H4 (cell line): ENCODE measurements at places on chromosomes 1 and 21.
A peak's percentile ranks its signal among the peaks of the same experiment; 100 is the strongest.

- no peak for DNase-seq
Observed at GRCh38 chr1:185825556-185825955, 91.4 kb downstream of the HMCN1 start.

GRCh38 chr1:28248273-28249012, 10.9 kb upstream of the SESN2 start:
- peak; percentile 76 for DNase-seq

GRCh38 chr1:226268421-226269124, 40.4 kb downstream of the LIN9 start:
- no peak for DNase-seq

DNA sequence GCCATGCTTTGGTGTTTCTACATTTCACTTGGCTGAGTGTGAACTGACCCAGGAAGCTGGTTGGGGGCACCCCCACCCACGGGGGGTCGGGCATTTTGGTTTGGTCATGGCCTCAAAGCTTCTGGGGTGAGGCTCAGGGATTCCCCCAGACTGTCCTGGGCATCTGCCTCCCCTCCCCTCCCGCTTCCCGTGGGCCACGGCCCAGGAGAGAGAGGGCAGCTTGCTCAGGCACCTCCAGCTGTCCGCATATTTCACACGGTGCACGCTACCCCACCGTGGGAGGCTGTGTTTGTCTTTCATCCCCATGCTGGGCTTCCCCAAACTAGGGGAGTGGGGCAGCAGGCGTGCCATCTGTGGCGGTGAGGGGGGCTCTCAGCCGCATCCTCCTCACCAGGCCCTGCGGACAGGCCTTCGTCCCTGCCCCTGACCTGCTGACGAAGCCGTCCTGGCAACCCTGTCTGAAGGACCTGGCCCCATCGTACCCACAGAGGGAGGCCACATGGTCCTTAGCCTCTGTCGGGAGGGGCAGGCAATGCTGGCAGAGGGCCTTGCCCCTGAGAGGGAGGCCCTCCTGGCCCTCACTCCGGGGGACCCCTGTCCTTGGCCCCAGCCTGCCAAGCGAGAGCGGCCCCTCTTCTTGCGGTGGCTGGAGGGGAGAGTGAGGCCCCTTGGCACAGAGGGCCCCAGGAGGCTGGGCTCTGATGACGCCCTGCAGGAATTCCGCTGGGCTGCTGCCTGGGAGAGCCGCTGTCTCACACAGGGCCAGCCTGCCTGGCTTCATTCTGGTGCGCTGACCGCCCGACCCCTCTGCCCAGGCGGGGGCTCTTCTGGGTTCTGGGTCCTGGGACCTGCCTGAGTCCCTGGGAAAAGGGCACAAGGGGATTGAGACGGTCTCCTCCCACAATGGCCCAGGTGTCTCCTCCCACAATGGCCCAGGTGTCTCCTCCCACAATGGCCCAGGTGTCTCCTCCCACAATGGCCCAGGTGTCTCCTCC, 22.1 kb downstream of the TP73 start:
- no peak for DNase-seq

DNA sequence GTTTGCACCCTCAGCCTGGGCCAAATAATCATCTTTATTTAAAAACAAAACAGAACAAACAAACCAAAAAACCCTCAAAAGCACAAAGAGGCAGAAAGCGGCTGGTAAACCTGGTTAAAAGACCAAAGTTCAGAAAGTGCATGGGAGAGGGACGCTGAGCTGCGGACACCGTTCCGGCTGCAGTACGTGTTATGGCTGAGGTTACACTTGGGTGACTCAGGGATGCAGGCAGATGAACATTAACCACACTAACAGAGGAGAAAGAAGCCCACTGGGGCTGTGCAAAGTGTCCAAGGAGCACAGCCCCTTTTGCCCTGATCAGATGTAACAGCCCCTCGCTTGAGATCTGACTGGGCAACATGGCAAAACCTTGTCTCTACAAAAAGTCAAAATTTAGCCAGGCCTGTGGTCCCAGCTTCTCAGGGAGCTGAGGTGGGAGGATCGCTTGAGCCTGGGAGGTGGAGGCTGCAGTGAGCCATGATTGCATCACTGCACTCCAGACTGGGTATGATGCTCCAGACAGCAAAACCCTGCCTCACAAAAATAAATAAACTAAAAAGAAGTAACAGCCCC, 28.3 kb downstream of the GPR157 start:
- no peak for DNase-seq

DNA sequence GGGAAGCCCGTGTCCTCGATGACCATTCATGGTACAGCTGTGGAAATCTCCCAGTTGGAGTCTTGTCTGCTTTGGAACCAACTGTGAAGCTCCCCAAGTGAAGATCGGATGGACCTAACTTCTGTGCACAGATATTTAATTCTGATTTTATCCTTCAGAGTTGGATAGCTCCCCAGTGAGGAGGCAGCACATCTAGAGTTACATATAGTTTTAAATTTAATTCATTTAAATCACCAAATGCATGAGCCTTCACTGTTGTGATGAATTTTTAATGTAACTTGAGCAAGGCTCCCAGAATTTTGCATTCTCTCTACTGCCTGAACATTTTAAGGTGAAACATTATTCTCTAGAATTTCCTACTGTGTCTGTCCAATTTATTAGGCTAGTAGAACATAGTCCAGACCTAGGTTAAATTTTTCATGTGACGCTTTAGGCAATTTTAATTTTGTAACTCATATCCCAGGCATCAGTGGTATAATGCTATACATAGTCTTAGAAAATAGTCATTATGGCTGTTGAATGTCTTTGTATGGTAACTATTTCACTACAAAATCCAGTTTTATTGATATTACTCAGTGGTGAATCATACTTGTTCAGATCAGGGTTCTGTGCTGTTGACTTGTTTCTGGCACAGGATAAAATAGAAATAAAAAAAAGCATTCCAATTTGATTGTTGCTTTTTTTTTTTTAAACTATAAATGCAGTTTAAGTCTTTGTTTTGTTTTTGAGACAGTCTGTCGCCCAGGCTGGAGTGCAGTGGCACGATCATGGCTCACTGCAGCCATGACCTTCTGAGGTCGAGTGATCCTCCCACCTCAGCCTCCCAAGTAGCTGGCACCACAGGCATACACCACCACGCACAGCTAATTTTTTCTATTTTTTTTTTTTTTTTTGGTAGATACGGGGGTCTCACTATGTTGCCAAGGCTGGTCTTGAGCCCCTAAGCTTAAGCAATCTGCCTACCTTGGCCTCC, 66.9 kb downstream of the PRDM2 start:
- no peak for DNase-seq

DNA sequence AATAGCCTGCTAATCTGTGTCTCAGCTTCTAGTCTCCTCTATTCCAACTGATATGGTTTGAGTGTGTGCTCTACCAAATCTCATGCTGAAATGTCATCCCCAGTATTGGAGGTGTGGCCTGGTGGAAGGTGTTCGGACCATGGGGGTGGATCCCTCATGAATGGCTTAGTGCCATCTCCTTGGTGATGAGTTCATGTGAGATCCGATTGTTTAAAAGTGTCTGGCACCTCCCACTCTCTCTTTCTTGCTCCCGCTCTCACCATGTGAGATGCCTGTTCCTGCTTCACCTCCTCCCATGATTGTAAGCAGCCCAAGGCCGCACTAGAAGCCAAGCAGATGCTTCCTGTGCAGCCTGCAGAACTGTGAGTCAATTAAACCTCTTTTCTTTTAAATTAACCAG, 73.5 kb upstream of the CAMK1G start:
- DNase-seq, result no peak

DNA sequence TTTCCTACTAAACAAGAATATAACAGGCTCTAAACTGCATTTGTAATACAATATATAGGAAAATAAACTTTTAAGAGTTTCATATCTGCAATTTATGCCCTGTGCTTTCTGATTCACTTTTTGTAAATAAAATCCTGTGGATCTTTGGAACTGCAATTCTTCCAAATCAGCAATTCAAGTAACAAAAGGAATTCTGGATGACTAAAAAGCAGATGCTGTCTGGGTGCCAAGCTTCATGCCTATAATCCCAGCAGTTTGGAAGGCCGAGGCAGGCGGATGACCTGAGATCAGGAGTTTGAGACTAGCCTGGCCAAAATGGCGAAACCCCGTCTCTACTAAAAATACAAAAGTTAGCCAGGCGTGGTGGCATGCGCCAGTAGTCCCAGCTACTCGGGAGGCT, 6.3 kb downstream of the NME7 start:
- no peak for DNase-seq

DNA sequence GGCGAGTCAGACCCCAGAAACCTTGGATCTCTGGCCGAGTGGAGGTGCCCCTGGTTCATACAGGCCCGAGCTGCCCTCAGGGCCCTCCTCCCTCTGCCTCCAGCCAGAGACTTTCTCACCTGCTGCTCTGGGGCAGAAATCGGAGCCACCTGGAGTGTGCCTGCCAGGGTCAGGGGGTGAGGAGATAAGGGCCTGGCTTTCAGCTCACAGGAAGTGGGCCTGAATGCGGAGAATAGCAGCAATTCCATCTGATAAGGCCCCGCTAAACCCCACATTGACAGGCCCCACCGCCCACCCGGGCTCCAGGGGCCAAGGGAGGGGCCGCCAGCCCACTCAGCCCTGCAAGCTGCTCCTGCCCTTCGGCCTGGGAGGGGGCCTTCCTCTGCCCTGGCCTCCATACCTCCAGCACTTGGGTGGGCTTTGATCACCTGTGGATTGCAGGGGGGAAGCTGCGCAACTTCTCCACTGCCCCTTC, 123.7 kb upstream of the ARHGEF16 start:
- DNase-seq, result no peak

GRCh38 chr1:47755101-47755990, 241.8 kb downstream of the TRABD2B start:
- peak; percentile 30 for DNase-seq

DNA sequence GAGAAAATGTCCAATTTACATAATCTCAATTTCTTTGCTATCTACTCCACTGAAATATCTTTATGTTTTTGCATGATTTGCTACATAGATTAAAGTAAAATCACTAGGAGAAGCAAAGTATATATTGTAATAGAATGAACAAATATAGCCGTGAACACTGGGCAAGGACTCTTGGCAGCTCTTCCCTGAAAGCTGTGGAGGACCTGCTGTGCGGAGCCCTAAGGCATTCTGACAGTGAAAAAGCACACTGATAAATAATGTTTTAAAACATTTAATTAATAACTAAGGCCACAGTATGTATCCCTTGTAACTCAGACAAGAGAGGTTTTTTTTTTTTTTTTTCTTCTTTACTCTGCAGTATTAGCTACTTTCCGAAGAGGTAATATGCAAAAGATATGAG, 256.1 kb upstream of the DPYD start:
- DNase-seq, result no peak

DNA sequence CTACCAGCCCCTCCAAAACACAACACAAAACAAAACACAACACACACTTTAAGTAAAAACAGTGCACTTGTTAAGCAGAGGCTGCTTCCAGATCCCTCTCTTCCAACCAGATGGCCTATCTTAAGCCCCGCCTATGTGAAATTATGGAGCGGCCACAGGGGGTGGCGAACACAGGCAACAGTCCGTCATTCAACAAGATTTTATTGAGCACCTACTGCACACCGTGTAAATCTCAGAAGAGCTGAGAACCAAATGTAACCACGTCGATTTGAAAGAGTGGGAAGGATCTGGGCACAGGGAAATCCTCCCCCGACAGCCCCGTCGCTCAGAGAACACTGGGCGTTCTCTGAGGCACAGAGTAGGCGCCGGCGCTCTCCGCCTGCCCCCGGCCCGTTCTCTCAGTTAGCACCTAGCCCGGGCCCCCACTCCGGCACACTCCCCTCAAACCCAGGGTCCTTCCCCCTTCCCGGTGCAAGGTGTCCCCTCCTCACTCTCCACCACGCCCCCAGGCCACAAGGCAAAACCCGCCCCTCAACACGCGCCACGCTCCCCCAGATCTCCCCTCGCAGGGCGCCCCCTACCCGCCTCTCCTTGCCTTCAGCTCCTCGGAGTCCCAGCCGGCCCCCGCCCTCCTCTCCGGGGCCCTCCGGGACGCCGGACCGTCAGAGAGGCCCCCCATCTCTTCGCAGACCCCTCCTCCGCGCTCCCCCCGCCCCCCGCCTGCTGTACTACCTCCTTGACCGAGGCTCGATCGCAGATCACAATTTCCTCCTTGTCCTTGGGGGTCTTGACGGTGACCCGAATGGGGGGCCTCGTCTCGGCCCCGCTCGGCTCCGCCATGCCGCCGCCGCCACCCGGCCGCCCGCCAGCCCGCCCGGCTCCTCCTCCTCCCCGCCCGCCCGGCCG, 483 bp downstream of the UBQLN4 start:
- DNase-seq, result peak; percentile 68

- DNase-seq, result no peak
Observed at GRCh38 chr1:27672750-27673112, 739 bp upstream of the IFI6 start.

DNA sequence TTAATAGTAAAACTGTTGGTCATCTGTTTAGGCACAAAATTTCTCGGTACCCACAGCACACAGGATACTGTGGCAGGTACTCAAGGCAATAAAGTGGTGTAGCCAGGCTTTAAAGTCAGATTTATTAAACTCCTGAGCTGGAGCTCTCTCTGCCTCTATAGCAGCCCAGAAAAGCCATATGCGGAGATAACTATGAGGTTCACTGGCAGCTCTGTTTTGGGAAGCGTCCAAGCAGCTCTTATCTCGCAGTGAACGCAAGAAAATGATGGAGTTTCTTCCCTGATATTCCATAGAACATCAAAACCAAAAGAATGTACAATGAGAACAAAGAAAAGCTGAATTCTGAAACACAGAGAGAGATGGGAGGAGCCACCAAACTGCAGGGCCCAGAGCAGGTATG, 248.3 kb downstream of the C1orf94 start:
- DNase-seq, result no peak

- DNase-seq, result no peak
Observed at GRCh38 chr1:89457046-89457445, 67.6 kb upstream of the LRRC8B start.

DNA sequence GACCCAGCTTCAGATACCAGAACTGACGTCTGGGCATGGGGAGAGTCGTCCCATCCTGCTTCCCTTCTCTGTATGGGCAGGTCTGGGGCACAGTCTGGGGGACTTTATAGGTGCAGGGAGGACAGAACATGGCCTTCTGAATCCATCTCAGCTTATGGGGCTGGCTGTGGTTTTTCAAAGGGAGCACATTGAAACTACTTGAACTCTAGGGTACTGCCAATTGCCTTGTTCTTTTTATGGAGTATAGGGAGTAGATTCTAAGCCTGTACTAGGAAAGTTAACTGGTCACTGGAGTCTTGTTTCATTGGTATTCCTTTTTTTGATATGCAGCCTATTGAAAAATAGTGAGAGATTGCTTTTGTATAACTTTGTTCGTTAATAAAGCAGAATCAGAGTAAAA, 90.2 kb downstream of the ATP5PO start:
- DNase-seq, result no peak

- no peak for DNase-seq
Observed at GRCh38 chr1:110308247-110308646, 30.9 kb upstream of the RBM15 start.

GRCh38 chr1:93076268-93076667, 2.8 kb upstream of the MTF2 start:
- DNase-seq, result no peak

GRCh38 chr21:39033878-39034589, 149.2 kb downstream of the PSMG1 start:
- DNase-seq, result no peak

- DNase-seq, result peak; percentile 17
Observed at GRCh38 chr1:197481101-197481500, 213.0 kb downstream of the CRB1 start.

- DNase-seq, result no peak
Observed at GRCh38 chr1:167737169-167737568, 15.4 kb downstream of the MPZL1 start.
